Activated T-helper 1 cell treated with Interleukin-2 at 50 U/mL for 16 hours (primary cell): ENCODE measurements at places on chromosomes 11 and 22.

GRCh38 chr11:111186308-111186915 is 59.1 kb upstream of the POU2AF2 start:
- DNase-seq: no peak

- no peak for DNase-seq
Measured at GRCh38 chr22:41828516-41828915, 4.4 kb upstream of the SREBF2 start.

- no peak for DNase-seq
Measured at GRCh38 chr11:9738116-9738515, 74.2 kb downstream of the SWAP70 start.

- DNase-seq: no peak
Measured at GRCh38 chr11:19281041-19281440, 40.3 kb upstream of the E2F8 start.

DNA sequence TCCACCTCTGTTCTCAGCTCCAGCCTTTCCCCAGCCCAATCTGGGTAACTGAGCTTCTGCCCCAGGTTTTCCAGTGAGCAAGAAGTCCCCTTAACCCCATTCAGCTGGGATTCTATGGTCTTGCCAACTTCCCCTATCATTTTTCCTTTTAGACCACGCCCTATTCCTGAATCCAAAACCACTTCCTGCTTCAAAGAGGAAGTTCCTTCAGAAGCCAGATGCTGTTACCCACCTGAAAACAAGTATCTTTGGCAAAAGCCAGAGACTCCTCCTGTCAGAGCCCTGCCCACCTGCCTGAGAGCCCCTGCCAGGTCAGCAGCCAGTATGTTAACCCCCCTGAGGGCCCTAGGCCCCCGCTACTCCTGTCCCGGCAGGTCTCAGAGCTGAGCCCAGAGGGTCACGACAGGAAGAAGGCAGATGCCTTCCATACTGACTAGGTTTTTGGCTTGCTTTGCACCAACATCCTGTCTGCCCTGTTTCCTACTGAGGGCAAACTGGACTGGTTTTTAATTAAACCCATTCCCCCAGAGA is 20.3 kb upstream of the MICAL2 start:
- DNase-seq: no peak

GRCh38 chr11:104003491-104003890 is 32.9 kb upstream of the DDI1 start:
- DNase-seq: no peak

DNA sequence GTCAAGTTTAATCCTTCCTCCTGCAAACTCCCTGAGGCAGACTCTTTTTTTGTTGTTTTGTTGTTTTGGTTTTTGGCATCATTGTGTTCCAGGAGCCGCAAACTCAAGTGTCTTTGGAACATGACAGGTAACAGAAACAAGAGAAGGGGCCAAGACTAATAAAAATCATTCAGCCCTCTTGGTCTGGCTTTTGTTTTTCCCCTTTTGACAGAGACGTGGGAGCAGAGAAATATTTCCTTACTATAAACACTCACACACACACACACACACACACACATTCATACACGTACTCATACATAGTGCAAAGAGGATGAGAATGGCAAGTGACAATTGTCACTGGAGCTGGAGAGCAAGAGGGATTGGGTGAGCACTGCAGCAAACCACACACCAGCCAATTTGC is 10.4 kb upstream of the ASPHD2 start:
- no peak for DNase-seq

DNA sequence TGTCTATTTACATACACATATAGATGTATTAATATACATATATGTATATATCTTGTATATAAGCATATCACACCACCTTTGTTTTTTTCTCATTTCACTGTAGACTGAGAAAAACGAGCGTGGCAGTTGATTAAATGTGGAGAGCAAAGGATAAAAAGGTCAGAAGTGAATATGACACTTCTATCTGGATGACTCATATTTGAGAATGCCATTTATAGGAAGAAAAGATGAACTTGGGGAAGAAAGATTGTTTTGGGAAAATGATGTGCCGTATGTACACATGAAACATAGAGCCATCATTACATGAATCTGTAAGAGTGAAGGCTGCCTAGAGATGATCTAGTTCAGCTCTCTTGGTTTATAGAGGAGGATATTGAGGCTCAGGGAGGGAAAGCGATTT is 28.7 kb downstream of the AMOTL1 start:
- no peak for DNase-seq

DNA sequence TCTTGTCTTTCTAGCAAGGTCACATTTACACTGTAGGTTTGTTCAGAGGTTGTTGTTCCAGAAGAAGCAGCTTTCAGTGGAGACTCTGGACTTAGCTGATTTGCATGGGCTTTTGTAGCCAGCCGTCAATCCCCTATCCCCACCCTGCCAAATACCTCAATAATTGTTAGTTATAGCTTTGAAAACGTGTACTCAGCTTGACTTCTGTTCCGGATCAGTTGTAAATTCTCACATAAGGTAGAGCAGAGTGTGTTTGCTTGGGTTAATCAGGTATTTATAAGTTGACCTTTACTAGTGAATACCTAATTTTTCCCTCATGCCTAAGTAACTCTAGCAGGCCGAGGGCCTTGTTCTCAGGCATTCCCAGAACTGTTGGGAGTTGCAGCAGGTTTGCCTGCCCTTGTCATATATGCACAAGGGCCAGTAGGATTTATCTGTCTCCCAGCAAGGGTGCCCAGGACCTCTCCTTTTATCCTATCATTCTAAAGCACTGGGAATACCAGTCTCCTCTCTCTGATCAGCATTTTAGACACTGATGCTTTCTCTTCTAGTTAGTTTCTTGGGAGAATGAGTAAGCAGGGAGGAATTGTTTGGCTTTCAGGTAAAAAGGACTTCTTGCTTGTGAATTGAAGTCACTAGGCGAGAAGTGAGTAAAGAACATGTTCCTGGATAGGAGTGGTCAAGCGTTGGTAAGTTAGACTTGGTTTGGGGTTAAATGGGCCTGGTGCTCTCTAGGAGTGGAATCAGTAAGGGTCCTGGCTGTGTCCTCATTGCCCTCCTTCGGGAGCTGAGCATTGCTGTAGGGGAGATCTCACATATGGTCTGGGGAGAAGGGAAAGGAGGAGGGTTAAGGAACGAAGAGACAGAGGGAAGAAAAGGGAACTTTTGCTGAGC is 22.1 kb downstream of the STIM1 start:
- DNase-seq: no peak

- no peak for DNase-seq
Measured at GRCh38 chr11:130852589-130852988, 63.7 kb downstream of the SNX19 start.

DNA sequence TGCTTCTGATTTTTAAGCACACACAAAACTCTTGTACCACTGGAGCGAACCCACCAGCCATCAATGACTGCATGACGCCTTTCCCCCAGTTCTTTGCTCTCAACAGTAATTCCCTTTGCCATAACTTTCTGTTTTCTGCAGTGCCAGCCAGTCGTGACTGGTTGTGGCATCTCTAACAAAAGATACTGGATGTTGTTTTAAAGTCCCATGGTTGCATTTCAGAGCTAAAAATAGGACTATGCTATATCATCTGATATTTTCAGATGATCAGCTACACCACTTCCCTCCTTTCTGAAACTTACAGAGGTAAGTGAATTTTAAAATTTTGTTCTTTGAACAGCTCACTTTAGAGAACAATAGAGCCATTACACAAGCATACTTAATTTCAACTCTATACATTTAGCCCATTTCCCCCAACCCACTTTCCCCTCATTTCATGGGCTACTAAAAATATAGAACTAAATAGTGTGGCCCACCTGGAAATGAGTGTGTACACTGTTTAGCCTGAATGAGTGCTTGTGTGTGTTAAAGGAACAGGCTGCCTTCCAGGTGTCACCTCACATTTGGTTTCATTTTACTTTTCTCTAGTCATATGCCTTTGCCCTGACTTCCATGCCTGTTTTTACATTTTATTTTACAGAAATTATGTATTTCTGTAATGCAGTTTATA is 136.9 kb upstream of the ZC3H12C start:
- DNase-seq: no peak

DNA sequence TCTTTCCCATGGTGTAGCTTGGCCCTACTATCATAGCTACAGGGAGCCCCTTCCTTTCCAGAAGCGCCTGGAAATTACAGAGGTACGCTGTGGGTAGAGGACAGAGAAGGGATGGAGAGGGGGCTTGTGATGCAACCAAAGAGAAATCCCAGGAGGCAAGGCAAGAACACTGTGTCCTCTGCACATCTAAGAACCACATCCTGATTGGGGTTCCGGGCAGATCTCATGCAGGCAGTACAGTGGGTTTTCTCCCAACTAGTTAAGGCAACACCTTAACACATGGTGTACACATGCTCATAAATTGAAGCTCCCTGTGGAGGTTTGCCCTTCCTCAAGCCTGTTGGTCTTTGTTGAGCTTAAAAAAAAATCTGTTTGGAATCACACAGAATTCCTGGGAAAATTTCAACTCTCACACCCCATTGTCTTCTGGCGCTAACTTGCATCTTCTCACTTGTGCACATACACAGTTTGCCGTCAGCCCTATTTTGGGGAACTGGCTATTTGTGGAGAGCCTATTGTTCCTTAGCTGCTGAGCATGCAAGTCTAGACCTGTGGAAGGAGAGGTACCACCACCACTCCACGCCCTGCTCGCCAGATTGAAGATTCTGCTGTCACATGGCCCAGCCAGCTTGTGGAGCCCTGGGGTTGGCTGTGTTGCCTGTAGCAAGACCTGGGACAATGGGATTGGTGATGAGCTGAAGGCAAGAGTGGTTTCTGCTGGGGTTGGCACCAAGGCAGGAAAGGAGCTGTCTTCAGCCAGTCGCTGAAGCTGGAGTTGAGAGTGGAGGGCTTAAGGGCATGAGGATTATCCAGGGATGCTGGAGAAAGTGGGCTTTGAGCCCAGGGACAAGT is 52.4 kb downstream of the ALX4 start:
- no peak for DNase-seq

- DNase-seq: no peak
Measured at GRCh38 chr11:8209208-8209807, 40.5 kb upstream of the RIC3 start.

- DNase-seq: no peak
Measured at GRCh38 chr11:59195586-59195985, 17.1 kb downstream of the MPEG1 start.

DNA sequence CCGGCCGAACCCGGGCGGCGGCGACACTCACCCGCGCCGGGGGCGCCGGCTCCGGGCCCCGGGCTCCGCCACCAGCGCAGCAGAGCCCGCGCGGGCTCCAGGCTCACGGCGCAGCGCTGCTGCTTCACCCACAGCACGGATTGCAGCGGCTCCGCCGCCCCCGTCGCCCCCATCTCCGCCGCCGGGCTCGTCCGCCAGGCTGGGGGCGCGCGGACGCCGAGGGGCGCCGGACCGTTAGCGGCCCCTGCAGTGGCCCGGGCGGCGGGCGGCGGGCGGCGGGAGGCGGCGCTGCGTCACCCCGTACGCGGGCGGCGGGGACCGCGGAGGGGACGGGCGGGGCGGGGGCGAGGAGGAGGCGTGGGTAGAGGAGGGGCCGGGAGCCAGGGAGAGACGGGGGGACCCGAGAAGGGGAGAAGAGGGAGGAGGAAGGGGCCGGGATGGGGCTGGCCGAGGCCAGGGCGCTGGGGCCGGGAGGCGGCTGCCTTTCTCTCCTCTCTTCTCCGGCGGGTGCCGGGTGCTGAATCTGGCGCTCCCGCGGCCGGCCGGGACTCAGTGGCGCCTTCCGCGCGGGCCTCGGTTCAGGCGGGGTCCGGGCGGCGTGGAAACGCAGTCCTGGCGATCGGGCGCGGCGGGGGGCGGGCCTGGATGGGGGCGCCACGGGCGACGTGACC is at the start of gene CERK:
TSS of gene CERK (minus strand) at position 277 of the 671 bp plus-strand sequence. CDS start at position 173, 104 bp downstream.
- DNase-seq: peak; percentile 60

DNA sequence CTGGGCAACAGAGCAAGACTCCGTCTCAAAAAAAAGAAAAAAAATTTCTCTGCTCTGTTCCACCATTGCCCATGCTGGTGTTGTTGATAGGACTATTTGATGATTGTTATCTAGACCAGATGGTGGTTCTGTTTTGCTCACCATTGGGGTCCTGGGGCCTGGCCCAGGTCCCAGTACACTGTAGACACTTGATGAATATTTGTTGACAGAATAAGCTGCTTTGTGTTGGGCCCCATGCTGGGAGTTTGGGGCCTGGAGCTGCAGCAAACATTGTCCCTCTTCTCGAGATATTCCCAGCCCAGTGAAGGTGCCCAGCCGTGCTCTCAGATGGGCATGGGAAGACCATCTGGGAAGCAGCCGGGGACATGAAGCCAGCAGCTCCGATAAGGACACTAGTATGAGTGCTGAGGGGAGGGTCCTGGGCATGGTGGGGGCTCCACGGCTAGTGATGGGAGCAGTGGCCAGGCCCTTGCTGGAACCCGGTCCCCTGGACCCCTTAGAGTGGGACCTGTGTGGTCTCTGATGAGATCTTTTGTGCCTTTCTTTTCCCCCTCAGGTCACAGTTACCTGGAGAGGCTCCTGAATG is 13.6 kb downstream of the INCENP start:
- DNase-seq: no peak

GRCh38 chr22:49812838-49813237 is 14.8 kb downstream of the BRD1 start:
- no peak for DNase-seq

GRCh38 chr11:66957971-66958231 is 282 bp downstream of the PC start:
- no peak for DNase-seq

GRCh38 chr22:32448980-32449379 is 15.3 kb downstream of the BPIFC start:
- DNase-seq: no peak

- DNase-seq: no peak
Measured at GRCh38 chr22:21025266-21025665, 7.1 kb downstream of the SLC7A4 start.

- DNase-seq: no peak
Measured at GRCh38 chr22:24190159-24190540, 8.9 kb downstream of the SUSD2 start.

- no peak for DNase-seq
Measured at GRCh38 chr11:2980168-2980840, 11.8 kb downstream of the NAP1L4 start.

- DNase-seq: no peak
Measured at GRCh38 chr11:118834427-118835028, 43.6 kb upstream of the DDX6 start.

GRCh38 chr11:35735411-35735810 is 72.8 kb downstream of the TRIM44 start:
- DNase-seq: no peak

- DNase-seq: no peak
Measured at GRCh38 chr11:120819003-120819402, 204.9 kb upstream of the TBCEL start.

DNA sequence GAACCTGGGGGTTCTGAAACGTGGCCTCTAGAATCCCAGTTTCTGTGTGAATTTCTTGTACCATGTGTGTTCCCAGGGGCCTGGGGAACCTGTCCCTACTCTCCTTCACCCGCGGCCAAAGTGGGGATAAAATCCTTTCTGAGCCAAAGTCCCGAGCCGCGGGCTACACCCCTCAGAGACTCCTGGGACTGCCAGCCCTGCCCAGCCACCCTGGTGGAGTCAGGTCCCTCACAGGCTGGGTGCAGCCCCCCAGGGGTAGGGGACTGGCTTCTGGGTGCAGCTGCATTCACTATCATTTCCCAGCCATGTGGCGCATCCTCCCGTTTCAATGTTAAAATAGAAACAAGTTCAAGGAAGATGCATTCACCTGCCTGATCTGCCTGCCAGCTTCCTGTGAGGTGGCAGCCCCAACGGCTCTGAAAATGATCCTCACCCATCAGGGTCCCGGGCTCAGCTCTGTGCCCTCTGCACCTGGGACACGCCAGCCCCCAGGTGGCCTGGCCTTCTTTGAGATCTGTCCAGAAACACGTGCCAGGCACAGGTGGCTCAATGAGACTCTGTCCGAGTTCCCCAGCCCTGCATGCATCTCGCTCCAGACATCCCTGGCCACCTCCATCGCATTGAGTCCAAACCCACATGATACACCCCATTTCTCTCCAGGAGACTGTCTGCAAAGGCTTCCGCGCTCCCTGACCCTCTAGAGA is 338.8 kb downstream of the CTTN start:
- DNase-seq: no peak

- no peak for DNase-seq
Measured at GRCh38 chr22:31475800-31476199, 13.8 kb downstream of the EIF4ENIF1 start.
